ENCODE measurements at places on chromosomes 3 and 15.

GRCh38 chr3:183497313-183497712 lies 58.2 kb downstream of the KLHL6 start:
- no peak for DNase-seq

GRCh38 chr3:31861826-31862225 lies 119.2 kb downstream of the OSBPL10 start:
- DNase-seq, result no peak

GRCh38 chr15:80531796-80532195 lies 127.6 kb downstream of the ARNT2 start:
- DNase-seq, result no peak

GRCh38 chr3:67034371-67034770 lies 36.3 kb downstream of the KBTBD8 start:
- DNase-seq, result no peak

DNA sequence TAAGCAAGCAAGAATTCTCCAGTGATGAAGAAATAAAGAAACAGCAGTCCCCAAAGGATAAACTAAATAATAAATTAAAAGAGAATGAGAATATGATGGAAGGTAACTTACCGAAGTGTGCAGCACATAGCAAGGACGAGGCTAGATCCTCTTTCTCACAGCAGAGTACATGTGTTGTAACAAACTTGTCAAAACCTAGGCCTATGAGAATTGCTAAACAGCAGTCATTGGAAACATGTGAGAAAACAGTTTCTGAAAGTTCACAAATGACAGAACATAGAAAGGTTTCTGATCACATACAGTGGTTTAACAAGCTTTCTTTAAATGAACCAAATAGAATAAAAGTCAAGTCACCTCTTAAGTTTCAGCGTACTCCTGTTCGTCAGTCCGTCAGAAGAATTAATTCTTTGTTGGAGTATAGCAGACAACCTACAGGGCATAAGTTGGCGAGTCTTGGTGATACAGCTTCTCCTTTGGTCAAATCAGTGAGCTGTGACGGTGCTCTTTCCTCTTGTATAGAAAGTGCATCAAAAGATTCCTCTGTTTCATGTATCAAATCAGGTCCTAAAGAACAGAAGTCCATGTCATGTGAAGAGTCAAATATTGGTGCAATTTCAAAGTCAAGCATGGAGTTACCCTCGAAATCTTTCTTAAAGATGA lies 4.5 kb upstream of the SCG5 start:
- DNase-seq, result no peak

DNA sequence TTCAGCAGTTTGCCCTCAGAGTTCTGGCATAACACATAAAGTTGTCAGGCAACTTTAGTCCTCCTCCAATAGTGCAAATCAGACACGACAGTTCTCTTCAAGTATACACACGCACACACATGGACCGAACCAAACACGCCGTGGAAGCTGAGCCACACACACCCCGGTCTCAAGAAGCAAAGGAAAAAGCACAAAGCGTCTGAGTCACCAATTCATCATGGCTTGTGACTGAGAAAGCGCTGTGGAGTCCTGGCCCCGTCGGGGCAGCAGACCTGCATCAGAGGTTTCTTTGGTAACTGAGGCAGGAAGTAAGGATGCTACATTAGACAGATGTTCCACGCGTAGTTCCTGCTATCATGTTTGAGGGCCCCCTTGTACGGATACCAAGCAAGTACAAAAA lies 85.7 kb downstream of the VGLL4 start:
- DNase-seq, result peak; percentile 28

DNA sequence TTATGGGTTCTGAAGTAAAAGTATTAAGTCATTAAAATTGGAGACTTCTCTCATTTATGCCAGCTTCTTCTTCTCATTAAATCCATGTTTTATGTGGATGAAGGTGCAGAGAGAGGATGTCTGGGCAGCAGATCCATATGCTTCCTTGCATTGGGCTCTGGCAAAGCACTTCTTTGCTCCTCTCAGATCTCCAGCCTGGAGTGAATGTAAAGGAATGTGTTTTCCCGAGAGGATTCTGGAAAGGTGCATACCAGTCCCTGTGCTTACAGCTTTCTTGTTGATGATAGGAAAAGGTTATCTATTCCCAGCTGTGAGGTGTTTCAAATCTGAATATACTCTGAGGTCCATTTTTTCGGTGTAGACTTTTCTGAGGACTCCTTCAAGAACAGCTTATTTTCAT lies 79.9 kb upstream of the PEX5L start:
- no peak for DNase-seq

GRCh38 chr3:30578479-30578878 lies 27.9 kb upstream of the TGFBR2 start:
- DNase-seq, result peak; percentile 36

DNA sequence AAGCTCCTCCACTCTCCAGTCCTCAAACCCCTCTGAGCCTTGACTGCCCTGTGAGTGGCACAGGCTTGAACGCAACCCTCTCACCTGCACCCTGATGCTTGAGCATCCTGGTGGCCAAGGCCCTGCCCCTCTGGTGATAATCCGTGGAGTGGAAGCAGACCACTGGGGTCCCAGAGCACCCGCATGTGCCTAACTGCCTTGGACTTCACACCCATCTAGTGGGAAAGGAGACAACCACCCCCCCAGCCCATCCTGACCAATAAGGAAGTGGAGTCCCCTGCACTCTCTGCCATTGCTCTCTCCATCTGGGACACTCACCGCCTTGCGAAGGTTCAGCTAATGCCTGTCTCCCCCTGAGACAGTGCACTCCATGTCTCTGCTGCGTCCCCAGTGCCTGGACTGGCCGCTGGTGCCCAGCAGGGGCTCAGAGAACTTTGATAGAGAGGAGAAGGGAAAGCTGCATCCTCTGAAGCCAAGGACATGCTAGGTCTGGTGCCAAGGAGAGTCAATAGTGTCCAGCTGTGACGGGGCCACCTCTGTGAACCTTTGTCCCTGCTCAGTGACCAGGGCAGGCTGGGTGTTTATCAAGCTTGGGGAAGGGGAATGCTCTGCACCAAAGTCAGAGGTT lies 3.4 kb downstream of the KLF15 start:
- no peak for DNase-seq

- no peak for DNase-seq
Measured at GRCh38 chr15:42371096-42371495, 11.8 kb downstream of the CAPN3 start.

Measured in femur (tissue), 1 donor.